Activated CD4-positive, alpha-beta memory T cell treated with anti-CD3 and anti-CD28 coated beads, Interleukin-2, amount 10 ng/mL, durations not matched to agents 7 days and 5 days (primary cell): ENCODE measurements at places on chromosomes 1 and 21.

DNA sequence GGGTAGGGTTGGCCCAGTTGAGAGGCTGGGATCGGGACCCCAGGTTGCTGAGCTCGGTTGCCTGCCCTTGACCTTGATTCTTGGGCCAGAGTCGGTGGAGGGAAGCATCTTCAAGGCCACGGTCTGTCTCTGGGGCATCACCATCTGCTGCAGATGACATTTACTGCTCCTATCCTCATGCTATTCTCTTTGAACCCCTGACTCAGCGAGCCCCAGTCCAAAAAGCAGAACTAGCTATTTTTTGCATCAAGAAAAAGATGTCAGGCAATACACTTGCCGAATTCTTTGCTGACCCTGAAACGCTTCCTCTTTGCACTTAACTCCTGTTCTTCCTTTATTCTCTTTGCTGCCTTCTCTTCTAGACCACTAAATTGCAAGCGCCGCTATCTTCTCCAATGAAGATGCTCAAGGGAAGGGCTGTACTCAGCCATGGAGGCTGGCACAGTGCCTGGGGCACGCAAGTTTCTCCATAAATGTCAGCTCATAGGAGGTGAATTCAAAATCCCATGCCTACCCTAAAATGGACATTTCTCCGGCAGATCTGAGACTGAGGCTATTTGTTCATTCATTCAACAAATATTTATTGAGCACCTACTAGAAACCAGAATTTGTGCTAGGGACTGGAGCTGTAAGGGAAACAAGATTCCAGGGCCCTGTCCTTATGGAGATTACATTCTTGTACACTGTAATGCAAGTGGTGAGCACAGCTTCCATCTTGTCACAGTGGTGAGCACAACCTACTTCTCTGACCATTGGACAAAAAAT, 20.5 kb upstream of the CAPZB start:
- DNase-seq: no peak

GRCh38 chr1:160836561-160836960, 26.1 kb downstream of the CD244 start:
- DNase-seq: no peak

DNA sequence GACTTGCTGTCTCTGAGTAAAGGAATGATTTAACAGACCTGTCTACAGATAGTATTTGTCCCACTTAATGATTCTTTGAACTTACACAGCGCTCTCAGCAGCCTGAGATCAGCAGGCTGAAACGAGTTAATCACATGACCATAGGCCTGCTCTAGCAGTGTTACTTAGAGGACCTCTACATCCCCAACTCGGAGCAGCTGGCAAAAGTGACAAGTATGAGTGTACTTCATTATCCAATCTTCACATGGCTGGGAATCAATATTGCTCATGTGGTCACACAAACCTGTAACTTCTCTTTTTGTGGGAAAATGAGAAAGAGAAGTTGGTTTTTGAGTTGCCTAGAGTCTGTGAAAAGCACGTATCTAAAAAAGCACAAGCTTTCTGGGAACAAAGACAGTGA, 11.4 kb upstream of the ATP13A2 start:
- DNase-seq: no peak

- no peak for DNase-seq
Observed at GRCh38 chr1:162400790-162401355, 11.1 kb downstream of the SH2D1B start.

DNA sequence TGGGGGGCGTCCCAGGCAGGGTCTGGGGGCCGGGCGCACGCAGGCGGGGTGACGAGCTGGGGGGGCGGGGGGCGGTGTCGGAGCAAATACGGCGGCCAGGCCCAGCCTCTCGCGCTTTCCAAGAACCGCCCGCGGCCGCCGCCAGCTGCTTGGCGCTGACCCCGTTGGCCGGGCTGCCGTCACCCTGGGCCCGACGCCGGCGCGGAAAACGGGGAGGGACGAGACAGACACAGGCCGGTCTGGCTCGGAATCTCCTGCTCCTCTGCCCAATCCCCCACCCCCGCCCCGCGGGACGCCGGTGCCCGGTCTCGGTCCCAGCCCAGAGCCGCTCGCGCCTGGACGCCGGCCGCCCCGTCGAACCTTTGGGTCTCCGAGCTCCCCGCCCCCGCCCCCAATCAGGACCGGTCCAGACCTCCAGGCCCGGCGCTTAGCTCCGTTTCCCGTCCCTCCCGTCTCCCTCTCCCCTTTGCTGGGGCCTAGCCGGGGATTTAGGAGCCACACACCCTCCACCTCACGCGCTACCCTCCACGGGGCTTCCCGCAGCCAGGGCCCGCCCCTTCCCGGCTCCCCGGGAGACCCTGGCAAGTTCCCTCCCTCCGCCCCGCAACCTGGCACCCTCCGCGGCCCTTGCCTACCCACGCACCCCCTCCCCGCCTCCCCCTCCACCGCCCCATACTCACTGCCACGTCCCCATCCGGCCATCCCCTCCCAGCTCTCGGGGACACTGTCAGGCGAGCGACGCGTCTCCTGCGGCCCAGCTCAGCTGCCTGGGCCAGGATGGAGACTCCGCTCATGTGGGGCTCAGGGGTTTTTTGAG, 800 bp upstream of the MMP23B start:
- no peak for DNase-seq

GRCh38 chr1:27551170-27551952, 52.6 kb downstream of the AHDC1 start:
- no peak for DNase-seq

DNA sequence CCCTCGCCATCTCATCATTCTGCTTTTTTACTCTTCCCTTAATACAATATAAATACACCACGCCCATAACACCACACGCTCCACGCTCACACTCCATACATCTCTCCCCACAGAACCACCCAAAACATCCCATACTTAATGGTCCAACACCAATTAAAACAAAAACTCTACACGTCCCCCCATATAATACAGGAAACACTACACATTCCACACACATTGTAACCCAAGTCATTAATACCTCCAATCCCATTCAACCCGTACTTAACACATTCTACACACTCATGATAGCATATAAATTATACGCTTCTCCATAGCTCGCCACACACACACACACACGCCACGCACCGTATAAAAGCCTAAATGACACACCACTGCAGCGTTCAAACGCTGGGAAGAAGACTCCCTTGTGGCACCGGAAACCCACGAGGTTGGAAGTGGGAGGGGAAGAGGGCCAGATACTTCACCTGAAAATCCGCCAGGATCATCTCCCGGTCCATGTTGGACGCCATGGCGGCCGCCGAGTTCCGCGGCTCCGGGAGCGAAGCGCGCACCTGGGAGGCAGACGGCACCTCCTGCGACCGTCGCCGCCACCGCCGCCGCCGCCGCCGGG, 659 bp downstream of the FAF1 start:
- no peak for DNase-seq

- DNase-seq: no peak
Observed at GRCh38 chr1:95067062-95067461, 5.7 kb downstream of the ALG14 start.
